ENCODE measurements at places on chromosomes 7 and 10.
A peak's percentile ranks its signal among the peaks of the same experiment; 100 is the strongest.

DNA sequence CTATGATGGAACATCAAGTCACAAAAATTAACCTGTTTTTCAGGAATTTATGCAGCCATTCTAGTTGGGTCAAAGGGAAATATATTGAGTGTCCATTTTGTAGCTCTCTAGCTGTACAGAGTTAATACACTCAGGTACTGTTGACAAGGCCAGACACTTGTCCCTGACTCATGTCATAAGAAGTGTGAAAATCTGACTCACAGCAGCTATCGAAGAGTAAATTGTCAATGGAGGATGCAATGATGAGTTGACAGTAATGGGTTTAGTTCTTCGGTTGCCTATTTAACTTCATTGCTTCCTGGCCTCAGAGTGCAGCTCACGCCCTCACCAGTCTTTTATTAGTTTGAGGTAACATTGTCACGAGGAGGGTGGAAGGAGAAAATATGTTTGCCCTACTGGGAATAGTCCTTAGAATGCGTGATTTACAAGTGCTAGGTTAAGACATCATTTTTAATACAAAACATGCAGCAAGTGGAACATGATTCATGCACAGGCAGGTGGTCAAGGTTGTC, 255.1 kb downstream of the XPNPEP1 start:
- no peak for DNase-seq

DNA sequence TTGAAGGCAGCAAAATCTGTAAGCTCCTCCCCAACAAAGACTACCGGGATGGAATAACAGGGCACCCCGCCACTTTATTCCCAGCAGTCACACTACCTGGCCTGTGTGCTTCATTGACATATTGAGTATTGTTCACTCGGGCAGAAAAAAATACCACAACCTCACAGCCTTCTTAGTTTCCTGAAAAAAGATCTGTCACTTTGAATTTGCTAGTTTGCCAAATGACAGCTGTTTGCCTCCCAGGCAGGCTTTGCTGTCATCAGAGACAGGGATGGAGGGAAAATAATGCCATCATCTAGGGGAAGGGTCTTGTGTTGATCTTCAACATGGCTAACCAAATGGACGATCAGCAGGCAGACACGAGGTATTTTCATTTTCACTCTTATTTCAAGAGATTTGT, 26.9 kb downstream of the BMPER start:
- no peak for DNase-seq

DNA sequence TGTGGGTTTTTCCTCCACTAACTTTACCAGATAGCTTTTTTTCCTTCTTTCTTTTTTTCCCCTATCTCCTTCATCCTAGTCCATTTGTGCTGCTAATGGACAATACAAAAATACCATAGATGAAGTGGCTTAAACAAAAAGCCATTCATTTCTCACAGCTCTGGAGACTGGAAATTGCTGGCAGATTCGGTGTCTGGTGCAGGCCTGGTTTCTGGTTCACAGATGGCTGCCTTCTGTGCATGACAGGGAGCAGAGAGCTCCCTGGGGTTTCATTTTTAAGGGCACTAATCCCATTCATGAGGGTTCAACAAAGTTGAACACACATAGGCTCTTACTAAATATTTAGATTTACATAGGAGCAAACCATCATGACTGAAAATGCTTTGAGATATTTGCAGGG, 467.4 kb downstream of the TYW1 start:
- no peak for DNase-seq

- no peak for DNase-seq
These were observed 117.2 kb upstream of the ADO start for GRCh38 chr10:62687230-62687748.

DNA sequence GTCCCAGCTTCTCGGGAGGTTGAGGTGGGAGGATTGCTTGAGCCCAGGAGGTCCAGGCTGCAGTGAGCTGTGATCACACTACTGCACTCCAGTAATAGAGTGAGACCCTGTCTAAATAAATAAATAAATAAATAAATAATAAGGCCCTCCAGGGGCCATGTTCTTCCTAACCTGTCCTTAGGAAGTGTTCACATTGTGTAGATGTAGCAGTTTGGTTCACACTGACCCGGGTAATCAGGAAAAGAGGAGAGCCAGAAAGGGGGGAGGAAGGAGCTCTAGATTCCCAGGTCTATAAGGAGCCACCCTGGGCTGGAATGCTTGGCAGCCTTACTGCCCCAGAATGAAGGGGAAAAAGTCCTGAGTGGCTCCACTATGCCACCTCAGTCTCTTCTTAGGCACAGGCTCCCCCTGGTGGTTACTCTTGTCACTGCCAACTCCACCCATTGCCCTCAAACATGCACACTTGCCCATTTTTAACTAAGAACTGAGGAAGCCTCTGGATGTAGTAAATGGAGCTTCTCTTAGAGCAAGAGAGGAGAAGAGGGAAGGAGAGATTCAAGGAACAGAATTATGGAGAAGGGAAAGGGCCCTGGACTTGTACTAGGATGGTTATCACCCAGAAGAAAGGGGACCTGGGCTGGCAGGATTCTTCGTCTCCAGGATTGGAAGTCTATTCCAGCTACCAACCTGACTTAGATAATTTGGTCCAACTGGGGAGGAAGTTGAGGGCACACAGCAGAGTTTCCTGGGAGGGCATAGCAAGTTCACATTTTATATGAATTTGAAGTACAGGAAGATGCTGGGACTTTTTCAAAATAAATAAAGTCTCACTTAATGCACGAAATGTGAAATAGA, 7.8 kb downstream of the HPS6 start:
- peak; percentile 74 for DNase-seq

GRCh38 chr10:127375461-127375860, 173.6 kb upstream of the NPS start:
- DNase-seq: no peak

- no peak for DNase-seq
These were observed 78.2 kb downstream of the VTI1A start for GRCh38 chr10:112525200-112525599.

DNA sequence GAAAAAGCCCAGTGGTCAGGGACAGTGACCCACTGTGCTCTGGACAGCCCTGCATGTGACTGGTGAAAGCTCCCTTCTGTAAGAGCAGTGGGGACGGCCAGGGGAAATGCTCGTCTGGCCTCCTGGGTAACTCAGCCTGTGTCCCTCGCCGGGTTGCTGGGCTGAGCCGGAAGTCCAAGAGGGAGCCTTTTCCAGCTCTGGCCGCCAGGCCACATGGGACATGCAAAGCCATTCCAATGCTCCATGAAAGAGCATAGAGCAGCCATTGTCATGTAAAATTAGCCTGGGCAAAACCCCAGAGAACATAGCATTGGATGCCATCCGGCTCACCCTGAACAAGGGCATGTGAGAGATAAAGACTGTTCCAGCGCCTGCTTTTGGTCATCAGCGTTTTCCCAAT, 64.9 kb upstream of the ADRB1 start:
- DNase-seq: no peak

DNA sequence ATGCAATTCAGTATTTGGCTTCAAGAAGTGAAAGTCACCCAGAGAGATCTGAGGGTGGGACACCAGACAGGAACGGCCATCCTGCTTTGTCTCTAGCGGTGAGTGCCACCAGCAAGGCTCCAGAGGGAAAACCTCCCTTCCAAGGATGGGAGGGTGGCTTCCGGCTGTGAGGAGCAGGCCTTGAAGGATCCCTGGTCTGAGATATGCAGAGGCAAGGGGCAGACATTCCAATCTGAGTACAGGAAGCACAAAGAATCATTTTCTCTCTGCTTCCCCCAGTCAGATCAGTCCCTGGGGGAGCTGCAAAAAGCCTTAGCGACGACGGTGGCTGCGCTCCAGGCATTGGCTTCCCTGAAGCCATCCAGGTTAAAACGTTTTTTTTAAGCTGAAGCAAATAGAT, 167.4 kb downstream of the TEX36 start:
- no peak for DNase-seq

- DNase-seq: no peak
These were observed 61.5 kb downstream of the GRB10 start for GRCh38 chr7:50721160-50721559.

DNA sequence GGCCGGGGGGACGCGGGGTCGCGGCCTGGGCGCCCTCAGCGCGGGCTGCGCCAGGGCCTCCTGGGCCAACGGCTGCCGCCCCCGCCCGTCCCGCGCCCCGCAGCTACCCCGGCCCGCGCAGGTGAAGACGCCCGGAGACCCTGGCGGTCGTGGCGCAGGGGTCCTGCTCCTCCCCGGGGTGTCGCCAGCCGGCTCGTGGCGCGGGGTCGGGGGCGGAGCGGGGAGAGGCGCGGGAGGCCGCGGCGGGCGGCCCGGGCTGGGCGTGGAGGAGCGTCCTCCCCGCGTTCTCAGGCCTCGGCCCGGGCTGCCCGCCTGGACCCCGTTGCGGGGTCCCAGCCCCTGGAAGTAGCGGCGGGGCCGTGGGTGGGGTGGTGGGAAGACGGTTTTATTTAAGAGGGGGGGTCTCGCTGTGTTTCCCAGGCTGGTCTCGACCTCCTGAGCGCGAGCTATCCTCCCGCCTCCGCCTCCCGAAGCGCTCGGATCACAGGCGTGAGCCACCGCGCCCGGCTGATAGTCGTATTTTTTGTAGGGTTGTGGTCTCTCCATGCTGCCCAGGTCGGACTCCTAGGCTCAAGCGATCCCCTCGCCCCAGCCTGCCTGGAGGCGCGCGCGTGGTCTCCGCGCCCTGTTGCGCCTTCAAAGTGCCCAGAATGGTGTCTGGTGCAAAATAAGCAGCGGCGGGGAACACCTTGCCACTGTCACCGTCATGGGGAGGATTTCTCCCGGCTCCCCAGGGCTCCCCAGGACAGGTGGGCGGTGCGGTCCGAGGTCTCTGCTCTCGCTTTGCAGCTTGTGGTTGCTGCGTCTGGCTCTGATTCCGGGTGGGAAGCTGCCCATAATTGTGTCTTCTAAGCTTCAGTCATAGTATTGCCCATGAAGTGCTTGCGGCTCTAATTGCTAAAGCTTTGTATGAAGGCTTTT, 15.3 kb upstream of the SUN1 start:
- peak; percentile 39 for DNase-seq

DNA sequence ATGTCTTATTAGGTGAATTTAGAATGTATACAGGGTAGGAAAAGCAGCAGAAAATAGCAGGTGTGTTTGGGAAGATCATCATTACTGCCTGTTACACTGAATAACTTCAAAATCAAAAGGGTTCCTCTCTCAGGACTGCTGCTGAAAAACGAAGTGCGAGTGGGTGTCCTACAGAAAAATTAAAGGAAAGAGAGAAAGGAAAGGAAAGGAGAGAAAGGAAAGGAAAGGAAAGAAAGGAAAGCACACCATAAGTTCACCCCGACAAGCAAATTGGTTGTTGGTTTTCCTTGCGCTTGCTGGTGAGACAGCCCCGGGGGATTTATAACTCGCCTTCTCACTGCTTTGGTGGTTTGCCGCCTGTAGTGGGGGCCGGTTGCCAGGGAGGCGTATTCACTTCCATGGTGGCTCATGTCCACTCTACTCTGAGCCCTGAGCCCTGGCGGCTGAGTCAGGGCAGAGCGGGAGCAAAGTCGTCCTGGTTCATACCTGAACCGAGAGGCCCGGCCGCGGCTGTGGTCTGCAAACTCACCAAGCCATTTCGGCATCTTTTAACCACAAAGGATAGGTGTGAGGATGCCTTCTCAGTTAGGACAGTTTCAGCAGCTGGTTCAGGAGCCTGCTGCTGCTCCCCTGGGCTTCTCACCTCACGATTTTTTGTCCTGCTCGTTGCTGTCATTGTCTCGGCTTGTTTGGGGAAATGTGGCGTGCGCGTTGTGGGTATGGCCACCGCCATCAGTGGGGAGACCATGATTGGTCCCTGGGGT, 26.1 kb downstream of the INPP5A start:
- no peak for DNase-seq

GRCh38 chr7:151080522-151081169, at the start of gene FASTK:
Gene FASTK, minus strand, starts transcription at chr7:151080809. Its CDS starts 43 bp downstream, at chr7:151080766.
- peak; percentile 85 for DNase-seq

GRCh38 chr7:112566442-112567324, 85.9 kb downstream of the LSMEM1 start:
- no peak for DNase-seq

DNA sequence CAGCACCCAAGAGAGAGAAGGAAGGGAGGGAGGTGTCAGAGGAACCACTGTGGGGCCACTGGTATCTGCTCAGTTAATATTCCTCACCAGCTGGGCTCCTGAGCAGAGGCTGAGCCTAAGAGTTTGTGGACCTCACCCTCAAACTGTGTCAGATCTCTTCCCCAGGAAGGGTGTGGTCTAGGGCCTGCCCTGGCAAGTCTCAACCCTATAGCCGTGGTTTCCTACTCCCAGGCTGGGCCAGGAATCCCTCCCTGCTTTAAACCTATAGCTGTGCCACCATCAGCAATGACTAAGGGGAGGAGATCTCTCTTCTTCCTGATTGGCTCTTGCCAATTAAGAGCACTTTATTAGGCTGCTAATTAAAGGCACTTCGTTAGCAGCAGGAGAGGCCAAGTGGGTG, 29.9 kb downstream of the POLL start:
- no peak for DNase-seq

DNA sequence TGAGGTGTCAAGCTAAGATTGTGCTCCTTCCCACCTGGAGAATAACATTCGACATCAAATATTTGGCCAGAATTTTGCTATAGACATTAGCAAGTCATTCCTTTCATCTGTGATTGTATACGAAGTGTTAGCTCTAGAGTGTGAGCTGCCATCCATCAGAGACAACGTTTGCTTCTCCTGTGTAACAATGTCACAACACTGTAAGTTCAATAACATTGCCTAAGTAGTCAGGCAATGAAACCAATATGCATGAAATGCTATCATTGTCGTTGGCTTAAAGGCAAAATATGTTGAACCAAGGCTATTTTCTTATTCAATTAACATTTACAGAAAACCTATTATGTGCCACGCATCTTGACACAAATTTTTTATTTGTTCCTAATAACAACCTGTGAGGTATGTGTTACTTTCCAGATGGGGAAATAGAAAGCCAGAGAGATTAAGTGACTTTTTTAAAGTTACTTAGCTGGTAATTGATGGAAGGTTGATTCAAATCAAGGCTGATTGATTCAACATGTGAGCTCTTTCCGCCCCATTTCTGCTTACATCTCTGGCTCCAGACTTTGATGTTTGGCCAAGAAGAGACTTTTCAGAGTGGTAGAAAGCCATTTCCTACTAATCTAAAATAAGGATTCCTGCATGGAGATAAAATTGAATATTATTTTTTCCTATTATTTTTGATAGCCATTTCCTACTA, 32.0 kb downstream of the BET1 start:
- no peak for DNase-seq

DNA sequence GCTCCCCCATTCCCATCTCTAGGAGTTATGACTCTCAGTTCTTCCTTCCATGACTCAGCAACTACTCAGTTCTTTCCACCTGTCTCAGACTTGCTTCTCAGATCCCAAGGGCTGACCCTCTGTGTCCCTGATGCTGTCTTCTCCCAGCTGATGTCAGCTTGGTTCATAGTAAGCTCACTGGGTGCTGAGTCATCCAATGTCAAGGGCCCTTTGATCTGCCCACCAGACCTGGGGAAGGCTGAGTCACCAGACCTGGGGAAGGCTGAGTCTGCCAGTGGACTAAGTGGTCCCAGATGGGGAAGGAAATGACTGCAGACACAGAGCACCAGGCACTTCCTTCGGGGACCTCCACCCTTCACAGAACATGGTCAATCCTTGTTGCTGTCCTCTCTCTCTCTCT, 76.1 kb upstream of the ZEB1 start:
- no peak for DNase-seq

DNA sequence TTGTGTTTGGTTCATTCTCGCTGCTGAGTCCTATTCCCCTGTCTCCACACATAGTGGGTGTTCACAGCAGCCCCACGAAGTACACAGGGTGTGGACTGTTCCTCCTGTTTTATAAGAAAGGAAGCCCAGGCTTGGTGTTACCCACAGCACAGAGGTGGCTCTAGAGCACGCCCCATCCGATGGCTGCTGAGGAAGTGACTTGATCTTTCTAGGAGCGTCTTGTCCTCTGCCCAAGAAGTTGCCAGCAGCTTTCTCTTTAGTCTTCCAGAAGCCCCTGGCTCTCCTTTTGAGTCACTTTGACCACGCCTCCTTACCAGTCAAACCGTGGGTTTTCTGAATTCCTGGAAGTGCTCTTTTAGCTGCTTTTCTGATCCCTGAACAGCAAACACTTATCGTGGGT, 94.0 kb downstream of the GRK5 start:
- DNase-seq: peak; percentile 65

All from naive thymus-derived CD8-positive, alpha-beta T cell (primary cell).